ENCODE measurements at places on chromosomes 1 and 21.

GRCh38 chr1:183237046-183237445 is 51.0 kb downstream of the LAMC2 start:
- DNase-seq, result no peak

- peak; percentile 96 for DNase-seq
These were observed 6.2 kb upstream of the ANKRD65 start for GRCh38 chr1:1427106-1427819.

GRCh38 chr1:166839600-166840308 is 479 bp downstream of the POGK start:
- DNase-seq, result peak; percentile 49

DNA sequence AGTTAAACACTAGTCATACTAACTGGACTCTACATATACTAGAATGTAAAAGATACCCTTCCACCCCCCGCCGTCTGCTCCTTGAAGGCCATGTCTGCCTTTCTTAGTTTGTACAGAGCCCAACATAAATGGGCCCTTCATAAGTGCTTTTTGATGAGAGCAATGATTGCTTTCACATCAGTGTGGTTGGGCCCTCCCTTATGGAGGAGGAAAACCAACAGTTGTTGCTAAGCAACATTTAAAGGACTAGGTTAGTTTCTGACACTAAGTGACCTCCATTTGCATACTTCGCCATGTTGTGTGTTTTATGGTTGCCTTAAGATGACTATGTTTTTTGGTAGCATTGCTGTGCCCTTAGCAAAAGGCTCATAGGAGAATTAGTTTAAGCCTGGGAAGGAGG is 182.0 kb upstream of the SGIP1 start:
- peak; percentile 32 for DNase-seq

GRCh38 chr1:156551066-156551643 is 21.2 kb downstream of the IQGAP3 start:
- DNase-seq, result no peak

- no peak for DNase-seq
These were observed 24.6 kb upstream of the B3GALT2 start for GRCh38 chr1:193210996-193211395.

- DNase-seq, result no peak
These were observed 123.3 kb downstream of the PCNX2 start for GRCh38 chr1:233172201-233172600.

- DNase-seq, result no peak
These were observed 34.0 kb upstream of the NHLH2 start for GRCh38 chr1:115874904-115875303.

GRCh38 chr1:115955228-115955627 is 21.1 kb upstream of the SLC22A15 start:
- DNase-seq, result no peak

DNA sequence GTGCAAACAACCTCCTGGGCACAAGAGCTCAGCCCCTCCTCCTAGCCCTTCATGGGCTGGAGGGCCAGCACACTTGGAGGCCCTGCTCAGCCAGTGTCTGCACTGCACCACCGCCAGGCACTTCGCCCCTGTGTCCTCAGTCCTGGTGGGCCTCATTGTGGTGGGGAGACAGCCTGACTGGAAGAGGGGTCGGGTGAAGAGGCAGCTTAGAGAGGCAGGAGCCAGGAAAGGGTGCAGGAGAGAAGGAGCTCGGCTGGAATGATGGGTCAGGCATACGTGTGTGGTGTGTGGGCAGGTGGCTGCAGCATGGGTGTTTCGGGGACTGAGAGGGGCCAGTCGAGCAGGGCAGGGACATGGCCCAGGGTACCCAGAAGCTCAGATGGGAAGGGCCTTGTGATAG is 4.1 kb downstream of the WNT3A start:
- no peak for DNase-seq

DNA sequence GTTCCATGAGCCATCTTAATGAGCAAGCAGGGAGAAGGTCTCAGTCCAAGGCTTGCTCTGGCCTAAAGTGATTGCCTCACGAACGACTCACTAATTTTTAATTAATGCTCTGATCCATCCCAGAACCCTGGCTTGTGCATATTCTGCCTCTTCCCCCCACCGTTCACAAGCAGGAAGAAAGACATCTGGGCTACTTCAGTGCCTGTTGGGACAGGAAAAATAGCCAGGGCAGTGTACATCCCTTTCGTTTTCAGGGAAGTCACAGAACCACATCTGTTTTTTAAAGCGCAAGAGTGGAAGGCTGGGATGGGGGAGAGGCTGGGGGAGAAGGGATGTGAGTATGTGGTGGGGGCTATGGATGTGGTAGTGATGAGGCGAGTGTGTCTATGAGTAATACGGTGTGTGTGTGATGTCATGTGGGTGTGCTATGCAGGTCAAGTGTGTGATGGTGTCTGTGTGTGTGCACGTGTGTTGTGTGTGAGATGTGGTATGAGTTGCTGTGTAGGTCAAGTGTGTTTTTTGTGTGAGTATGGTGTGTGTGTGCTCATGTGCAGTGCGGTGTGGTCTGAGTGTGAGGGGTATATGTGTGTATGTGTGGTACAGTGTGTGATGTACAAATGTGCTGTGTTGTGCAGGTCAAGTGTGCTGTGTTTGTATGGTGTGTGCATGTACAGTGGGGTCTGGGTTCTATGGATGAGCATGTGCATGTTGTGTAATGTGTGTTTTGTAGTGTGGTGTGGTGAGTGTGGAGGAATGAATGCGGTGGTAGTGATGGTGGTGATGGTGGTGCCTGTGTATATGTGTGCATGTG is 64.9 kb upstream of the SYT6 start:
- DNase-seq, result no peak

DNA sequence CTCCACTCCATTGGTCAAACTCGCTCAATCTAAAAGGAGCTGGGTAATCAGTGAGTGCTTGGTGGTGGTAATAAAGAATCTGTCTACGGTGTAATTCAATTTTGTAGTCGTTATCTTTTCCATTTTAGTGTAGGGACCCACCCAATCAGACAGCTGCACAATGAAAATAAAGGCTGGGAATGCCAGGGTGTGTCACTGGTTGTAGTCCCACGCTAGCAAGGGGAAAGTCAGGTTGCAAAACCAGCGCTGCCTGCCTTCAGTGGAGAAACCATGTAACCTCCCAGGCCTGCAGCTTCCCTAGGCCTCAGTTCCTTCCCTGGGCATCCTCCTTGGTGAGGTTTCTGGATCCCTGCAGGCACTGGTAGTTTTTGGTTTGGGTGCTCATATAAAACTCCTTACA is 49.4 kb upstream of the PPP2R5A start:
- DNase-seq, result no peak

DNA sequence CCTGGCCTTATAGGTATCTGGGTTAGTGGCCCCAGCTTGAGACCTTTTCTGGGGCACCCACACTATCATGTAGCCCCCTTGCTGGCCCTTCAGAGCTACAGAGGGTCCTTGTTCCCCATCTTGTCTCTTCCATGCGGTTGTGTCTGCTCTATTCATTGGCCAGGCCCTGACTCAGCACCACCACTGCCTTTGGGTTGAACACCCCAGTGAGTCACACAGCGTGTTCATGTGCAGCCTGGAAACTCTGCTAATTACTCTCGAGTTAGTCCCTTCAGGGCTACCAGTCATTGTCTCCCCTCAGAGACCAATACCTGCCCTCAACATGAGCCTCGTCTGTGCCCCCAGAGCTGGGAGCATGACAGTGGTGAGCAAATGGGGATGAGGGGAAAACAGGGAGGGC is 28.2 kb upstream of the IKBKE start:
- DNase-seq, result no peak

GRCh38 chr1:211198111-211198510 is 61.1 kb upstream of the RCOR3 start:
- DNase-seq, result no peak

DNA sequence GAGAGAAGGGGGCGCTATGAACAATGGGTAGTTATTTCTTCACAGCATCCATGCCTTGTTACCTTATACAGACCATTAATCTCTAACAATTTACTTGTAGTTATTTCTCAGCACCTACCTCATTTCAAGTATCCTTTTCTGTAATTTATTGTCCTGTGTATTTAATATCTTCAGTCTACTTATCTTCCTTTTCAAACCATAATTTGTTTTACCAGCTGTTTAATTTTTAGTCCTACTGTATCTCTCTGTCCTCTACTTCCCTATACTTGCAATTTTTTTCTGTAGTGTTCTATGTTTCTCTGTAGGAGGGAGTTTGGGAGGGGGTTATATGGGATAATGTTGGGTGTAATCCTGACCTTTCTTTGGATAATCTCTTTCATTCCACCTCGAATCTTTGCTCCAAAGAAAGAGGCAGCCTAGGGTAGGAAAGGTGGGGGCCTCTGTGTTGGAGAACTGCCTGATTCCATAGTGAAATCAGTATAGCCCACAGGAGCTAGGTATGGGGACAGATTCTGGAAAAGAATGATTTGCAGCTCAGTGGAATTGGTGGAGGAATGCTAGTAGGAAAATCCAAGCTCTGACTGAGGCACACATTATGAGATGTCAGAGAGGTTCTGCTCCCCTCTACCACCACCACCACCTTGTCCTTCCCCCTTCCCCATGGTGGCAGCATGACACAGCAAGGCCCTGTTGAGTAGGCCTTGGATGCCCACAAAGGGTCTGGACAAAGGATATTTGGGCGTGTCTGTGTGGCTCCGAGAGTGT is 642 bp downstream of the MLLT11 start:
- no peak for DNase-seq

All from NCI-H510A (cell line).